ENCODE measurements at places on chromosomes 3 and 15. TPM values are rescaled to one million over a fixed set of nuclear protein-coding genes. Genes with fewer than 3 reads are reported as not detected.

- DNase-seq = no peak
These were observed 6.1 kb downstream of the OR5H15 start for GRCh38 chr3:98172621-98173020.

The SLC9C1 gene
- total RNA-seq = 3.2 TPM

- no peak for DNase-seq
These were observed 128.9 kb downstream of the NSMCE3 start for GRCh38 chr15:29140475-29141307.

The GOLGA6A gene
- total RNA-seq = not detected

All from tongue (tissue), 3 donors.